MG63 (cell line): ENCODE measurements at places on chromosomes 12 and 14.

- DNase-seq, result peak; percentile 14
These were observed 269.4 kb upstream of the NOVA1 start for GRCh38 chr14:26867171-26867757.

GRCh38 chr14:63392236-63392635 is 73.5 kb upstream of the GPHB5 start:
- no peak for DNase-seq

- DNase-seq, result no peak
These were observed 4.9 kb downstream of the CPNE6 start for GRCh38 chr14:24076302-24076601.

DNA sequence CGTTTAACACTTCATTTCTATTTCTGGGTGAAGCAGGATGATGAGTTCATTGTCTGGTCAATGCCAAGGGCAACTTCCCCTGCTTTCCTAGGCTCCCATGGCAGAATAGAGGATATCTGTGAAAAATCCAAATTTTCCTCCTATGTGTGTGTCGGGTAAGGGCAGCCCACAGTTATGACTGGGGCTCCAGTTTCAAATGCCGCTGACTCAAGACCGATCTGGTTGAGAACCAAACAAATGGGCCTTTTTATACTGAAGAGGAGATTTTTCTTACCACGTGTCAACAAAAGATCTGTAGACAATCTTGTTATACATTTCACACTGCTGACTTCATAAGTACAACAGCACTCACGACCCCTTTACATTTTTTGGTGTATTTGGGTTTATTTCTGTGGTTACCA is 120.8 kb downstream of the CHST11 start:
- DNase-seq, result peak; percentile 38

GRCh38 chr14:52473557-52473956 is 78.7 kb downstream of the TXNDC16 start:
- DNase-seq, result no peak
